ENCODE measurements at places on chromosomes 1 and 21.
A peak's percentile ranks its signal among the peaks of the same experiment; 100 is the strongest.

DNA sequence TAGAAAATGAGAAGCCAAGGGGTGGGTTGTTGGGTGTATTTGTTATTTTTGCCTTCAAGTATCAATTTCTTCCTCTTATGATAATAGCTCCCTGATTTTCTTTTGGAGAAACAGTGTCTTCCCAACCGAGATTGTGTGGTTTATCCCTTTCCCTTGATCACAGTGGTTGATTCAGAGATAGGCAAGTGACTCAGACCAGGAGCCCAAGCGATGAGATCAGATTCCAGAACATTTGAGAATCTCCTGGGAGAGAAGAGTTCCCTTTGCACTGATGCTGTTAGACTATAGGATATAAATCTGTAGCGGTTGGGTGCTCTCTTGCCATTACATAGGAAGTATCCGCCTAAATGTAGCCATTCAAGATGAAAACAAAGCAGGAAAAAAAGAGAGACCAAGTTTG, 90.1 kb upstream of the WDR26 start:
- DNase-seq: no peak

DNA sequence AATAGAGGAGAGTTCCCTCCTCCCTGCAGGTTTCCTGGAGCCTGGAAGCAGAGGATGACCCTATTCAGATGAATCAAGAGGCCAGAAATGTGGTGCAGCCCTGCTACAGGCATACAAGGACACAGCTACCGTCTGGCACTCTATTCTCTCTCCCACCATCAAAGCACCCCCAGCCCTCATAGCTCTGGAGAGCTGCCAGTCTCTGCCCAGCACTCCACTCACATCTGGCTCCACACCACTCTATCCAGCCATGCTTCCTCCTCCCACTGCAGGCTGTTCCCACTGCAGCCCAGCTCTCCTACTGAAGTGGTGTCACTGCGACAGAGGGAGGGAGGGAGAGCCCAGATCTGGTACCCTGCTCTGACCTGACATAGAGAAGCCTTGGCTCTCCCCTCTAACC, 18.4 kb downstream of the SYT2 start:
- no peak for DNase-seq

DNA sequence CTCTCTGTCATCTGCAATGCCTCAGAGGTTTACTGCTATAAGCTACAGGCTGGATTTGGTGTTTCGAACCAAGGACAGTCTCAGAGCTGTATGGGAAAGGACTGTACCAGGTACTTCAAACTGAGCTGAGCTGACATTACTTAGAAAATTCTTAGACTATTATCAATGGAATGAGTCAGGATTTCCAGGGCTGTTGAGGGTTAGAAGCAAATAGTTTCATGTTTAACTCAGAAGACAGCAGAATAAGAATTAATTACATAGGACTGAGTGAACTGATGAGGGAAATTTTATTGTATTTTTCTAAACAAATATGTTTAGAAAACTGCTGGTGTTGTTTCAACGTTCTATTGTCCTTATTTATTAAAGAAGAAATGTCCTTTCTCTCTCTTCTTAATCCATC, 74.3 kb upstream of the CAPZB start:
- no peak for DNase-seq

DNA sequence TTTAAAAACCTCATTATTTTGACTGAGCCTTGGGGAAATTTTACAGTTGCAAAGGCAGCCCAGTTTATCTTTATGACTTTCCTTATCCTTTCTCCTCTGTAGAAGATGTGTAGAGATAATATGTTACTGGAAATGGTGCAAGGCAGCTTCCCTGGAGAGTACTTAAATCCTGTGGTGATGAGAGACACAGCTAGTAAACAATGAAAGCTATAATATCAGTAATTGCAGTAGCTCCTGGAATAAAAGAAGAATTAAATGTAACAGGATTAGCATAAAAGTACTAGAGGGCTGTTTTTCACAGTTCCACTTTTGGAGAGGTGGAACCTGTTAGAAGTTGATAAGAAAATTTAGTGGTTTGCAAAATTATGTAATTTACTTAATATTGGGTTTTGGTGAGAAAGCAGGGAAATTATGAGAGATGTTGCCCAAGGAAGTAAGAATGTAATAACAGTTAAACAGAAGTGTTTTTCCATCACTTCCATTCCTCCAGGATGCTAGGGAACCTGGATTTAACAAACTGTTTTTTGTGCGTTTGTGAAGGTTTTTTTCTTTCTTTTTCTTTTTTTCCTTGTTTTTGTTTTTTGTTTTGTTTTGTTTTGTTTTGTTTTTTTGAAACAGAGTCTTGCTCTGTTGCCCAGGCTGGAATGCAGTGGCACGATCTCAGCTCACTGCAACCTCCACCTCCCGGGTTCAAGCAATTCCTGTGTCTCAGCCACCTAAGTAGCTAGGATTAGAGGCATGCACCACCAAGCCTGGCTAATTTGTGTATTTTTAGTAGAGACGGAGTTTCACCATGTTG, 15.7 kb upstream of the EDEM3 start:
- DNase-seq: no peak

GRCh38 chr1:220552672-220553260, 24.8 kb downstream of the MARK1 start:
- no peak for DNase-seq

DNA sequence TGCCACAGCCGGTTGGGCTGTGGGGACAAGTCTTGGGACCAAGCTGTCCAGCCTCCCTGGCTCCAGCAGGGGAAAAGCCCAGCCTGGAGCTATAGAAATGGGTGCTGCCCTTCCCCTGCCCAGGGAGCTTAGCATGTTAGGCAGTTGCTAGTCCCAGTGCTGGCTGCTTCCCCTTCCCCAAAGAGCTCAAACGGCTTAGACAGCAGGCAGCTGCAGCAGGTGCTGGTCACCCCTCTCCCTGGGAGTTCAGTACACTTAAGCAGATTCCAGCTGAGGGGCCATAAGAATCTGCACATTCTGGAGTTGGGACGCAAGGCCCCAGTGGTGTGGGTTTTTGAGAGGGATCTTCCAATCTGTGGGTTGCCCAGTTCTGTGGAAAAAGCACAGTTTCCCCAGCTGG, 11.1 kb upstream of the REG4 start:
- no peak for DNase-seq

GRCh38 chr1:55375617-55376258, 160.6 kb upstream of the USP24 start:
- peak; percentile 75 for DNase-seq

Data from D341Med (cell line).